ENCODE measurements at places on chromosomes 12 and 14.
A peak's percentile ranks its signal among the peaks of the same experiment; 100 is the strongest.

- H3K27ac ChIP-seq = no peak overlapping the region
- no peak for DNase-seq
- H3K36me3 ChIP-seq = no peaks in the 10 kb centered on the region
- no peak overlapping the region for H3K4me3 ChIP-seq
- H3K27me3 ChIP-seq = no peaks in the 10 kb centered on the region
Measured at GRCh38 chr12:68458866-68459265, 126.7 kb upstream of the MDM1 start.

DNA sequence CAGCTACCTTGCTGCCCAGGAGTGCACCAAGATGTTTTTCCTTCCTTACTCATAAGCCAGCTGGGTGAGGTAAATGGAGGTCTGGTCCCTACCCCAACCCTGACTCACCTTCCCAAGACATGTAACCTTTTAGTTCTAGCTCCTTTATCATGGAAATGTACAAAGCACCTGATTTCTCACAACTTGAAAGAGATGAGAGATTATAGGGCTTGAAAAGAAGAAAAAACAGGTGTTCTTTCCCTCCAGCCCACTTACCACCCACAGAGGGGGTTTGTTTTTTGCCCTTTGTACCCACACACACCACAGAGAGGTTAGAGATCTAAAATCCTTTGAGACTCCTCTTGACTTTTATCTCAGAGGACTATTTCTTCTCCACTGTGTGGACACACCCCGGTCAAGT, 21.1 kb downstream of the PLXNC1 start:
- no peak for DNase-seq
- H3K36me3 ChIP-seq = no peaks in the 10 kb centered on the region
- peaks cover 77% of the 10 kb centered on the region for H3K4me1 ChIP-seq
- H3K27me3 ChIP-seq = no peaks in the 10 kb centered on the region
- no peak overlapping the region for H3K4me3 ChIP-seq

GRCh38 chr12:28876196-28876798, 272.8 kb upstream of the FAR2 start:
- no peaks in the 10 kb centered on the region for H3K27me3 ChIP-seq
- no peak overlapping the region for H3K27ac ChIP-seq
- H3K36me3 ChIP-seq = no peaks in the 10 kb centered on the region
- DNase-seq = no peak
- H3K4me1 ChIP-seq = no peaks in the 10 kb centered on the region

DNA sequence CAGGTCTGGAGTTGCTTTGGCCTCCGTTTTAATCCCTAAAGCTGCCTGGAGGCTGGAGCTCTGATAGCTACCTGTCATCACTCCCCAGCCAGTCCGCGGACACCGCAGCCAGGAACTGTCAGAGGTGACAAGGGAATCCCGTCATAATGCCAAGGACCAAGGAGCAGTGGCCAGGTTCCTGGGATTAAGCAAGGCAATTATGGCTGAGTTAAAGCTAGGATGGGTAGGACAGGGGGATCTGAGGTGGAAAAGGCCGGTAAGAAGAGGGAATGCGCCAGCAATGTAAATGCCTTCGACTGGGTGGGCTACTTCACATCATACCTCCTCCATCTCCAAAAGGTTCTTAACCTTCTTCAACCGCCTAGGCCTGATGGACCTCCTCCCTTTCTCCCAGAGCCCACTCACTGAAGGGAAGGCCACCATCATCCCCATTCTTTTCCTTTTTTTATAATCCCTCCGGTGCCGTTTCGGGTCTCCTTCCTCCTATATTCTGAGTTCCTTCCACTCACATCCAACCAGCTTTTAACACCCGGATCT, 1.9 kb downstream of the PPP1R3E start:
- H3K27me3 ChIP-seq = peaks cover 6% of the 10 kb centered on the region
- H3K4me1 ChIP-seq = peaks cover 23% of the 10 kb centered on the region
- peak overlapping the region; percentile 91 for H3K27ac ChIP-seq
- peak; percentile 34 for DNase-seq

- H3K27ac ChIP-seq = peak overlapping the region; percentile 84
- peak overlapping the region; percentile 86 for H3K4me3 ChIP-seq
- DNase-seq = no peak
- peaks cover 27% of the 10 kb centered on the region for H3K4me1 ChIP-seq
Measured at GRCh38 chr12:39441189-39441962, 1.5 kb downstream of the KIF21A start.

- DNase-seq = no peak
- no peaks in the 10 kb centered on the region for H3K27me3 ChIP-seq
- peaks cover 70% of the 10 kb centered on the region for H3K4me1 ChIP-seq
- H3K4me3 ChIP-seq = no peak overlapping the region
- H3K36me3 ChIP-seq = peaks cover 1% of the 10 kb centered on the region
Measured at GRCh38 chr12:89697296-89697695, 11.3 kb downstream of the ATP2B1 start.

GRCh38 chr14:36805131-36805559, 143.5 kb downstream of the PAX9 start:
- no peak for DNase-seq
- H3K27ac ChIP-seq = no peak overlapping the region
- no peaks in the 10 kb centered on the region for H3K4me1 ChIP-seq
- H3K27me3 ChIP-seq = peaks cover 2% of the 10 kb centered on the region
- no peaks in the 10 kb centered on the region for H3K36me3 ChIP-seq

DNA sequence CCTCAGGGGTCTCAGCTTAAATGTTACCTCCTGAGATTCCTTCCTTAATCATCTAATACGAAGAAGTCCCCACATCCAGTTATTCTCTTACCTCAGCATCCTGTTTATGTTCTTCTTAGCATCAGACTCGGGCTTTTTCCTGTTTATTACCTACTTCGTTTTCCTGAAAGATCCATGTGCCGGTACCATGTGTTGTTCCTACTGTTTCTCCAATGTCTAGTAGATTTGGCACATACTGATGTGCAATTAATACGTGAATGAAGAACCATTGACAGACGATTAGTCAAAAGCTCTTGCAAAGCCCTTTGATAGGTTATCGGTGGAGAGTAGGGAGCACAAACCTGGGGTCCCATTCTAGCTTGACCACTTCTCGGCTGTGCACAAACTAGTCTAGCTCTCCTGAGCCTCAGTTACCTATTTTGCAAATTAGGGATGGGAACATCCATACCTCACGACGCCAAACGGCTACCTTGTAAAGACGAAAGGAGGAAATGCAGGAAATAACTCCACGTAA, 735 bp upstream of the MAPKAPK5 start:
- peak overlapping the region; percentile 99 for H3K27ac ChIP-seq
- peak overlapping the region; percentile 95 for H3K4me3 ChIP-seq
- H3K27me3 ChIP-seq = no peaks in the 10 kb centered on the region

- H3K4me3 ChIP-seq = peak overlapping the region; percentile 83
- peak; percentile 62 for DNase-seq
- no peaks in the 10 kb centered on the region for H3K27me3 ChIP-seq
- no peaks in the 10 kb centered on the region for H3K36me3 ChIP-seq
Measured at GRCh38 chr12:51217133-51217967, 512 bp downstream of the POU6F1 start.

DNA sequence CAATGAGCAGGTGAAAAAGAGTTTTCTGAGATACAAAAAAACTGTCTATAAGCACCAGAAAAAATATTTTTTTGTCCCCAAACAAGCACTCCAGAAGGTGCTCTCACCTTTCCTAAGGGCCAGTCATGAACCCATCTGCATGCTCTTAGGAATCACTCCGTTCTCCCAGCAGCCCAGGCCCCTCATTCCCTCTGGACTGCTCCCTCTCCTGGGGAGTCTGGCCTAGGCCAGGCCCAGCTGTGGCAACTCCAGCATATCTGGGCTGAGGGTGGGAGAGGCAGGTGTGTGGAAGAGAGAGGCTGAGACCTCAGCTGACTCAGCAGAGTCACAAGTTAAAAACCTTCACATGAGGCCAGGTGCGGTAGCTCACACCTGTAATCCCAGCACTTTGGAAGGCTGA, 54.6 kb downstream of the TRAFD1 start:
- DNase-seq = no peak
- no peaks in the 10 kb centered on the region for H3K27me3 ChIP-seq
- H3K4me3 ChIP-seq = no peak overlapping the region
- H3K27ac ChIP-seq = no peak overlapping the region

DNA sequence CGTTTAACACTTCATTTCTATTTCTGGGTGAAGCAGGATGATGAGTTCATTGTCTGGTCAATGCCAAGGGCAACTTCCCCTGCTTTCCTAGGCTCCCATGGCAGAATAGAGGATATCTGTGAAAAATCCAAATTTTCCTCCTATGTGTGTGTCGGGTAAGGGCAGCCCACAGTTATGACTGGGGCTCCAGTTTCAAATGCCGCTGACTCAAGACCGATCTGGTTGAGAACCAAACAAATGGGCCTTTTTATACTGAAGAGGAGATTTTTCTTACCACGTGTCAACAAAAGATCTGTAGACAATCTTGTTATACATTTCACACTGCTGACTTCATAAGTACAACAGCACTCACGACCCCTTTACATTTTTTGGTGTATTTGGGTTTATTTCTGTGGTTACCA, 120.8 kb downstream of the CHST11 start:
- H3K4me1 ChIP-seq = peaks cover 71% of the 10 kb centered on the region
- peaks cover 5% of the 10 kb centered on the region for H3K36me3 ChIP-seq
- no peak overlapping the region for H3K4me3 ChIP-seq
- peak overlapping the region; percentile 9 for H3K27ac ChIP-seq
- no peaks in the 10 kb centered on the region for H3K27me3 ChIP-seq

GRCh38 chr12:92259696-92260251, 114.1 kb upstream of the BTG1 start:
- DNase-seq = no peak
- no peak overlapping the region for H3K27ac ChIP-seq
- H3K4me1 ChIP-seq = peaks cover 20% of the 10 kb centered on the region
- no peaks in the 10 kb centered on the region for H3K27me3 ChIP-seq
- H3K4me3 ChIP-seq = no peak overlapping the region
- H3K36me3 ChIP-seq = peaks cover under 1% of the 10 kb centered on the region

GRCh38 chr12:102959391-102959790, 1.9 kb downstream of the ASCL1 start:
- H3K4me1 ChIP-seq = peaks cover 30% of the 10 kb centered on the region
- H3K27ac ChIP-seq = no peak overlapping the region
- peak overlapping the region; percentile 38 for H3K4me3 ChIP-seq
- no peak for DNase-seq

DNA sequence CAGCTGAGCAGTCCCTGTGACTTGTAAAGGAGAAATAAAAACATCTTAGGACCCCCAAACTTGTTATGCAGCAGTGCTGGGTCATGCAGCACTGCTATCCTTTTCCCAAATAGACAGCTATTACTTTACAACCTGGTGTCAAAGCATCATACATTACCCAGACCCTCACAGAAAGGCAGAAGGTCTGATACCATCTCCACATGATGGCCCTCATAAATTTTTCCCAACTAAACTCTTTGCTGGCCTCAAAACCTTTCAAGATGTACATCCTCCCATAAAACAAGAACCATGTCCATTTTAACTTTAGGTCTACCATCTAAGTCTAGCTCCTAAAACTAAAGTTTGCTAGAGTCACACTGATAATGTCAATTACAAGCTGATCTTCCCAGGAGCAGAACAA, 8.7 kb upstream of the RESF1 start:
- H3K27ac ChIP-seq = peak overlapping the region; percentile 66
- H3K4me3 ChIP-seq = no peak overlapping the region
- H3K4me1 ChIP-seq = peaks cover 35% of the 10 kb centered on the region
- H3K27me3 ChIP-seq = no peaks in the 10 kb centered on the region
- DNase-seq = no peak
- H3K36me3 ChIP-seq = peaks cover 34% of the 10 kb centered on the region

DNA sequence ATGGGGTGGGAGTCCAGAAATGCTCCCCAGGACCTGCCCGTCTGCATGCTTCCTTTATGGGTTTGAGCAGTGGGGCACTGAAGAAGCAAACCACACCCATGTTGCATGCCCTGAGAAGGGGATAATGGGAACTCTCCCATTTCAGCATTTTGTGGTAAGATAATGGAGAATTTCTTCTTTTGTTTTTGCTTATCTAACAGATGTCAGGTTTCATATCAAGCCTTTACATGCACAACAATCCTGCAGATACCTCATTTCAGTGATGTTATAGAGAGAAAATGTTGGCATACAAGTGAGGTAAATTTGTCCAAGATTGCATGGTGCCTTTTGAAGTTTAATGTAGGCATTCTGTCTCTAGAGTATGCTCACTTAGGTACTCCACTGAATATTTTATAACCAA, 177.0 kb downstream of the ALX1 start:
- H3K36me3 ChIP-seq = no peaks in the 10 kb centered on the region
- no peak overlapping the region for H3K27ac ChIP-seq
- H3K4me3 ChIP-seq = no peak overlapping the region

DNA sequence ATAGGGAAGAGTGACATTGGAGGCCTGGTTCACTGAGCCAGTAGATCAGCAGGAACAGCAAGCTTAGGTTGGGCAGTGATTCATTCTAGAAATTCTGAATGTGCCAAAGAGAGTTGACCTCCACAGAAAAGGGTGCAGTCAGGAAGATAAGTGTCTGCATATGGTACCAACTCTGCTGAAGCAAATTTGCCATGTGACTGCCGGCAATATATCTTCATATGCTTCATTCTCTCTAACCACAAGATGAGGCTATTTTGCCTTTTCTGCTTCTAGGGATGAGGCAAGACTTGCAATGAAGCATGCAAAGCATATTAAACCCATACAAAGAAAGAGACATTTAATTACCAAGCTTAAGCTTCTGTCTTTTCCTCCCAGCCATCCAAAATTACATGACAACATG, 13.6 kb downstream of the CCDC198 start:
- no peaks in the 10 kb centered on the region for H3K27me3 ChIP-seq
- no peaks in the 10 kb centered on the region for H3K4me1 ChIP-seq
- no peak for DNase-seq

GRCh38 chr12:114443607-114444421, 37.9 kb upstream of the TBX5 start:
- peaks cover 87% of the 10 kb centered on the region for H3K27me3 ChIP-seq
- H3K4me3 ChIP-seq = no peak overlapping the region
- H3K27ac ChIP-seq = no peak overlapping the region
- H3K4me1 ChIP-seq = no peaks in the 10 kb centered on the region

DNA sequence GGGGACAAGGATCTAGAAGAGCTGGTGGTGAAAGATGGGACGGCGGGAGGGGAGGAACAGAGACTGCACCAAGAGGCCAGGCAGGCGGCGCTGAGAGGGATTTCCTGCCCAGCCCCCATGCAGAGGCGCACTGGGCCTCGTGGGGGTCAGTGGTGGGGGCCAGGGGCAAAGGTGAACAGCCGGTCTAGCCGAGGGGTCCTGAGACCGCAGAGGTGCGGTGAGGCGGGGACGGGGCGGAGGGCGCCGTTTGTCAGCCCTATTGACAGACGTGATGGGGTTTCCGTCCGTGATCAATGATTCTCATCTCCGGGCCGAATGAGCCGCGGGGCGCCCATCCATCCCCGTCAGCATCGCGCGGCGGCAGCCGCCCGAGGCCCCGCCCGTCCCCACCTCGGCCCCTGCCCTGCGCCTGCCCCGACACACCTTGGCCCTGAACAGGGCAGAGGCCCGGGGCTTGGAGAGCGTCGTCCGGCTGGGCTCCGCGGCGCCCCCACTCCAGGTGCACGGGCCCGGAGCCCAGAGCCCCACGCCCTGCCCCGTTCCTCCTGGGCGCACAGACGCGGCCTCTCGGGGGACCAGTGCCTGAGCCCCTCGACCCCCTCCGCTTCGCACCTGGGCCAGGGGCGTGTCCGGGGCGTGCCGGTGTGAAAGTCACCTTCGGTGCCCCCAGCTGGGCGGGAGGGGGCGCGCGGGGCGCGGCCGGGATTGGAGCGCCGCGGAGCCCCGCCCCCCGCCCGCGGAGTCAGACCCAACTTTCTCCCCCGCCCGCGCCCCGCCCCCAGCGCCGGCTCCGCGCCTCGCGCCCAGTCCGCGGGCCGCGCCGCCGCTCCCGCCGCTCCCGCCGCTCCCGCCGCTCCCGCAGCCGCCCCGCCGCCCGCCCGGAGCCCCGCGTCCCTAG, at the start of gene NXPH4:
Gene NXPH4, plus strand, starts transcription at position 781 of the 898 bp plus-strand sequence. CDS start 176 bp downstream, outside the sequence.
- H3K27ac ChIP-seq = no peak within 1 kb of the TSS
- no peaks in the 10 kb centered on the region for H3K36me3 ChIP-seq
- peak; percentile 60 for DNase-seq
- peak within 1 kb of the TSS; percentile 74 for H3K4me3 ChIP-seq
- H3K4me1 ChIP-seq = peaks cover 38% of the 10 kb centered on the region

Data from activated naive CD8-positive, alpha-beta T cell treated with anti-CD3 and anti-CD28 coated beads, Interleukin-2, amount 50 U/mL, for 24 hours (primary cell).